ENCODE measurements at places on chromosomes 12 and 14. TPM values are rescaled to one million over a fixed set of nuclear protein-coding genes. Genes with fewer than 3 reads are reported as not detected.

TPH2 gene
- total RNA-seq, result not detected

NANOG gene
- total RNA-seq, result not detected

DNA sequence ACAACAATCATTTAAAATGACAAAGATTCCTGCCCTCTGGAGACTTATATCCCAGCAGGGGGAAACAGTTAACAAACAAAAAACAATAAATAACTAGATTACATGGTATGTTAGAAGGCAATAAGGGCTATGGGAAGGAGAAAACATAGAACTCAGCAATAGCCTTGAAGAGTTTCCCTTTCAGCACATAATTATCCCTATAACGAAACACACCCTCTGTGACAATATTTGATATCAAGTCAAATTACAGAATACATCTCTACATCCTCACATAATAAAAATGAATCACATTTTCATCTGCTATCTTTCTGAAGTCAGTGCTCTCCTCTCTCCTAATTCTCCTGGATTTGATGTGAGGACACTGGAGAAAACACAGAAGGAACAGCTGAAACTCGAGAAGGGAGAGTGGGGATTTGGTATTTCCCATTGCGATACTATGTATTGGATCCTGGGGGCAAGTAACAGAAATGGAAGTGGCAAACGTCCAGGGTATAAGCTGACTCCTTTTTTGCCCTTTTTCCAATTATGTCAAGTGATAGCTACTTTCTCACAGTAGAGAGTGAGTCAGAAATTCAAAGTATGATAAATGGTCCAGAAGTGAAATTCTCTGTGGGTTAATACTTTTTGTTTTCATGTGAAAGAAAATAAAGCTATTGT, 9.7 kb upstream of the PTGER2 start:
- DNase-seq, result no peak

GRCh38 chr14:29311983-29312382, 545.4 kb downstream of the FOXG1 start:
- no peak for DNase-seq

DNA sequence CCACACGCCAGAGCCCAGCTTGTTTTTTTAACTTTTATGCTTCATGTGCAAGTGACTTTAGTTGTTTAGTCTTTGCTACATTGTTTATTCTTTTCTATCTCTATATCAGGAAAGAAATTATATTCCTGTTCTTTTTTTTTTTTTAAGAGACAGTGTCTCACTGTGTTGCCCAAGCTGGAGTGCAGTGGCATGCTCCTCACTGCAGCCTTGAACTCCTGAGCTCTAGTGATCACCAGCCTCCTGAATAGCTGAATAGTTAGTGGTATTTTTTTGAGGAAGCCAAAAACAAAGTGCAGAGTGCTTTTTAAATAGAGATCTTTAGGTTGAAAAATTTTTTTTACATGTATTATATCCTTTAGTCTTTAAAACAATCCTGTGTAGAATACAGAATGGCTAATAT, 58.2 kb downstream of the ETNK1 start:
- DNase-seq, result no peak

GRCh38 chr14:60563113-60563512, 54.2 kb downstream of the SIX6 start:
- no peak for DNase-seq

GRCh38 chr12:8697476-8698131, at the start of gene RIMKLB:
RIMKLB (plus strand) TSS chr12:8697991; CDS start chr12:8713867, 15,876 bp downstream.
- peak; percentile 68 for DNase-seq

Data from CD4-positive, alpha-beta T cell (primary cell).